ENCODE measurements at places on chromosomes 6 and 20. TPM values are rescaled to one million over a fixed set of nuclear protein-coding genes. Genes with fewer than 3 reads are reported as not detected.

AIF1 gene
- 10.9 TPM for total RNA-seq

POU5F1 gene
- 7.5 TPM for total RNA-seq

HFE gene
- 4.9 TPM for total RNA-seq

PPP1R3G gene
- total RNA-seq = 4.4 TPM

ENPP5 gene
- total RNA-seq = 9.6 TPM

AGER gene
- total RNA-seq = 4.8 TPM

Data from tongue (tissue), 3 donors.